Chondrocyte (in vitro differentiated cells): ENCODE measurements at places on chromosomes 2 and 18. TPM values are rescaled to one million over a fixed set of nuclear protein-coding genes. Genes with fewer than 3 reads are reported as not detected.

Gene MEMO1
- 36.9 to 43.5 TPM (median 41.9 TPM) in 3 replicates for total RNA-seq

Gene ERMN
- total RNA-seq = not detected in 3 replicates

- peaks cover 33% of the 10 kb centered on the region for H3K27me3 ChIP-seq
- H3K4me1 ChIP-seq = no peaks in the 10 kb centered on the region
- H3K36me3 ChIP-seq = no peaks in the 10 kb centered on the region
These were observed 253.0 kb upstream of the HNRNPA3 start for GRCh38 chr2:176959614-176960013.

DNA sequence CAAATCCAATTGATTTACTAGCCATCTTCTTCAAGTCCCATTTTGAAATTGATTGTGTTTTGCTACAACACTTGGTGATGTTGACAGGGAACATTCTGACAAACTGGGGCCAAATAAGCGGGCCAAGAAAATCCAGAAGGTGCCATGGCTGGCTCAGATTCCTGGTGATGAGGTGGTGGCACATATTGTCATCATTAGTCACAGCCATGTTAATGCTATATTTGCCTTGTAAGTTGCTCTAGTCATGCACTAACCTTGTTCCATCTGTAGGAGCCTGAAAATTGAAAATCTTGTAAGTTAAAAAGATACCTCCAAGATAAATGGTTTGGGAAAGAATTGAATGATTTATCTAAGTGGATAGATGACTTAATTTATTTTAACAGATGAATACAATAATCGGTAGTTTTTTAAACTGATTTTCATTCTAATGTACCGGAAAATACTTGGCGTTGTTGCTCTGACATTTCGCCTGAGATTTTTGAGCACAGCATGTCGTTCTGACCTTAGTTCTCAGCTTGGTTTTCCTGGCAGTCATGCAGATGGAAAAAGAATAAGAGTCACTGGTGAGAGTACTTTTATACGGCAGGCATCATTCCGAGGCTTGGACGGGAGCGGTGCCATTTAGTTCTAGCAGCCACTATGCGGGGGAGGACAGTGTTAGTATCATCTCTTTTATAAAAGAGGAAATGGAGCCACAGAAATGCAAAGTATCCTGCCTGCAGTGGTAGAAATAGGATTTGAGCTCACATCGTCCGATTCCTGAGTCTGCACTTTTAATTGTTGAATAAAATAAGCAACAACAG is 133.9 kb downstream of the ZNF532 start:
- no peaks in the 10 kb centered on the region for H3K27me3 ChIP-seq
- H3K4me3 ChIP-seq = peak overlapping the region; percentile 40
- no peak for DNase-seq
- H3K4me1 ChIP-seq = peaks cover 64% of the 10 kb centered on the region
- no peaks in the 10 kb centered on the region for H3K36me3 ChIP-seq
- H3K27ac ChIP-seq = peak overlapping the region; percentile 93

- DNase-seq = no peak
- no peaks in the 10 kb centered on the region for H3K4me1 ChIP-seq
- peaks cover 2% of the 10 kb centered on the region for H3K36me3 ChIP-seq
- H3K27me3 ChIP-seq = no peaks in the 10 kb centered on the region
- no peak overlapping the region for H3K27ac ChIP-seq
These were observed 33.6 kb downstream of the TRIB2 start for GRCh38 chr2:12750166-12750905.

GRCh38 chr18:79574938-79575525 is 104.6 kb upstream of the CTDP1 start:
- H3K27ac ChIP-seq = no peak overlapping the region
- H3K4me3 ChIP-seq = no peak overlapping the region
- H3K27me3 ChIP-seq = no peaks in the 10 kb centered on the region
- peaks cover 4% of the 10 kb centered on the region for H3K36me3 ChIP-seq

DNA sequence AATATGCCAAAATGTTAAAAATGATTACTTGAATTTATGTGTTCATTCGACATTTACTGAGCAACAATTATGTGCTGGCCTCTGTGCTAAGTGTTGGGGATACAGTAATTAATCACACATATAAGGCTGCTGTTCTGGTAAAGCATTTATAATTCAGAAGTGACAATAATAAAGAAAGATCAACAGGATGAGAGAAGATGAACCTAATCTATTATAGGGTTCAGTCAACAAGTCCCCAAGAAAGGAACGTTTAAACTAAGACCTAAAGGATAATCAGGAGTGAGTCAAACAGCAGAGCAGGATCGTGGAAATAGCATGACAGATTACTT is 60.1 kb upstream of the COX7A2L start:
- H3K36me3 ChIP-seq = no peaks in the 10 kb centered on the region
- DNase-seq = no peak
- no peak overlapping the region for H3K4me3 ChIP-seq
- H3K27ac ChIP-seq = peak overlapping the region; percentile 3

DNA sequence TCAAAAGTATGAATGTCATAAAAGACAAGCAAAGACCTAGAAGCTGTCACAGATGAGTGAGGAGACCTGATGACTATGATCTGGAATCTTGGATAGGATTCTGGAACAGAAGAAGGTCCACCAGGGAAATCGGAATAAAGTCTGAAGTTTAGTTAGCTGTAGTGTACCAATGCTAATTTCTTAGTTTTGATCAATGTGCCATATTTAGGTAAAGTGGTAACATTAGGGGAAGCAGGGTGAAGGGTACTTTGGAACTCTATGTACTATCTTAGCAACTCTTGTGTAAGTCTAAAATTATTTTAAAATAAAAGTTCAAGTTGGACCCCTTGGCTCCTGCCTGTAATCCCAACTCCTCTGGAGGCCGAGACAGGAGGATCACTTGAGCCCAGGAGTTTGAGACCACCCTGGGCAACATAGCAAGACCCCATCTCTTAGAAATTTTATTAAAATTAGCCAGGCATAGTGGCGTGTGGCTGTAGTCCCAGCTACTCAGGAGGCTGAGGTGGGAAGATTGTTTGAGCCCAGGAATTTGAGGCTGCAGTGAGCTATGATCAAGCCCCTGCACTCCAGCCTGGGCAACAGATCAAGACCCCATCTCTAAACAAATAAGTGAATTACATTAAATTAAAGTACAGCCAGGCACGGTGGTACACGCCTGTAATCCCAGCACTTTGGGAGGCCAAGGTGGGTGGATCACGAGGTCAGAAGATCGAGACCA is 35.9 kb upstream of the EFHD1 start:
- peaks cover 7% of the 10 kb centered on the region for H3K4me1 ChIP-seq
- H3K36me3 ChIP-seq = no peaks in the 10 kb centered on the region
- DNase-seq = no peak
- no peaks in the 10 kb centered on the region for H3K27me3 ChIP-seq
- H3K4me3 ChIP-seq = no peak overlapping the region
- no peak overlapping the region for H3K27ac ChIP-seq
